ENCODE measurements at places on chromosomes 4 and X.

DNA sequence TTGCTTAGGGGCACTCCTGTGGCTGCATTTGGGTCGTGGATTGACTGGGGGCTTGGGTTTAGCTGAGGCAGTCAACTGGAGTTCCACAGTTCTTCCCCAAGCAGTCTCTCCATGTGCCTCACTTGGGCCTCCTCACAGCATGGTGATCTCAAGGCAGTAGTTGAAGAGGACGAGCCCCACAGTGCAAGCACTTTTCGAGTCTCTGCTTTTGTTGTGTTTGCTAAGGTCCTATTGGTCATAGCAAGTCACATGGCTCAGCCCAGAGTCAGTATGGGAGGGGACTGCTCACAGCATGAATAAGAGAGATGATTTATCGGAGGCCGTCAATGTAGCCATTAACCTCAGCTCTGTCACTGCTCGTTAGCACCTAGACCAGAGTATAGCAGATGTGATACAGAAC is 29.7 kb downstream of the BMX start:
- no peak for DNase-seq

- no peak for DNase-seq
These were observed 51.4 kb upstream of the MSANTD1 start for GRCh38 chr4:3197366-3198105.

- no peak for DNase-seq
These were observed 186.7 kb upstream of the VEGFC start for GRCh38 chr4:176979416-176979815.

DNA sequence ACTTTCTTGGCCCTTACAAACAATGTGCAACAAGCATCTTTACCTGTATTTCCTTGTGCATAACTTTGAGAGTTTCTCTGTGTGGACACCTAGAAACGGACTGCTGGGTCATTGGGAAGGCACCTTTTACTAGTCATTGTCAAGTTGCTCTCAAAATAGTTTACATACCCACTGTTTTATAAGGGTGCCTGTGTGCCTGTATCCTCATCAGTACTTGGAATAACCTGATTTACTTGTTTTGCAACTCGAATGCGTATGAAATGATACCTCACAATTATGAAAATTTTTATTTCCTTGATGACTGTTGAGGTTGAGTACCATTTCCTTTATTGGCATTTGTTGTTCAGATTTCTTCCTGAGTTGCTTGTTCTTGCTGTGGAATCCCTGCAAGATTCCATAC is 150.8 kb downstream of the STIM2 start:
- DNase-seq: no peak

DNA sequence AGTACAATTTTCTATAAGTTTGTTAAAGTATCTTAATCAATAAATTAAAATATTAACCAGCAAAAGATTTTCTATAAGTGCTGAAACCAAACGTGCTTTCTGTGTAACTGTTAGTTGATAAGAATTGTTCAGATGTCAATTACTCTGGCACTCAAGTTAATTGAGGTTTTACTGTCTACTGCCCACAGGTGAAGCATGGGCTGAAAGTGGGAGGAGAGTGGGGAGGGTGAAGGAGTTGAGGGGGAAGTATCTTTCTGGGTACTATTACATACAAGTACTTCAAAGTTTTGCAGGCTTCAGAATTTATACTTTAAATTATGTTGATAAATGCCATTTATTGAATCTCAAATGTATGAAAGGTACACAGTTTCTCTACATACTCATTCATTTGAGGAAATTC is 19.1 kb upstream of the CXCL3 start:
- no peak for DNase-seq

- no peak for DNase-seq
These were observed 440.2 kb downstream of the INPP4B start for GRCh38 chr4:142405695-142406498.

GRCh38 chrX:21748235-21748634 is 9.7 kb downstream of the SMPX start:
- DNase-seq: no peak

DNA sequence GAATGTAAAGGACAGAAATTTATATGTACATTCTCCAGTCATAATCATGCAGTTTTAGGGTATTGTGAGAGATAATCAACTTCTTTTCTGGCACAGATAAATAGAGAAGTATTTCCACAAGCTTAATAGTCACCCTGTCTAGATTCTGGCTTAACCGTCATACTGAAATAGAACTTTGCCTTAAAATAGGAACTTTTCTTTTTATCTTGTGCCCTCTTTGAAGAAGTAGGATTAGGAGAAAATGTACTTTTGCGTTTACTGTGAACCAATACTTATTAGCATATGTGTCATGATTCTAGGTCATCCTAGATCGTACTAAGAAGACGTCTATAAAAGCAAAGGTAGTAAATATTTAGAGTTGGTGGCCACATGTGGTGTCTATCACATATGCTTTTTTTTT is 95.4 kb downstream of the NFKB1 start:
- no peak for DNase-seq

- no peak for DNase-seq
These were observed 55.5 kb upstream of the SMIM10 start for GRCh38 chrX:134935276-134935675.

DNA sequence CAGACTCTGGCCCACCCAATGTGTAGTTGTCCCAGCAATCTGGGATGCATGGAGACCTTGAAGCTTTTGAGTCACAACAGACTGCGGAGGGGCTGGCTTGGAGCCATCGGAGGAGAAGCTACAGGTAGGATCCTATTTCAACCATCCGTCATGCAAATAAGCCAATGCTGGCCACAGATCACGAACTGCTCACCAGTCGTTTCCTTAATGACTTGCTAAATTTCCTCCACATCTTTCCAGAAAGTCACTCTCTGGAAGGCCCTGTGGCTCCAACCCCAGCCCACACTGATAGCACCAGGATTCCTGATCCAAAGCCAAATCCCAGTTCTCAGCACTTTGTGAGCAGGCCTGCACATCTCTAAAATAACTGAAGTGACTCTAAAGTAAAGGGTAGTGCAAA is 321.3 kb downstream of the RAB28 start:
- DNase-seq: no peak

DNA sequence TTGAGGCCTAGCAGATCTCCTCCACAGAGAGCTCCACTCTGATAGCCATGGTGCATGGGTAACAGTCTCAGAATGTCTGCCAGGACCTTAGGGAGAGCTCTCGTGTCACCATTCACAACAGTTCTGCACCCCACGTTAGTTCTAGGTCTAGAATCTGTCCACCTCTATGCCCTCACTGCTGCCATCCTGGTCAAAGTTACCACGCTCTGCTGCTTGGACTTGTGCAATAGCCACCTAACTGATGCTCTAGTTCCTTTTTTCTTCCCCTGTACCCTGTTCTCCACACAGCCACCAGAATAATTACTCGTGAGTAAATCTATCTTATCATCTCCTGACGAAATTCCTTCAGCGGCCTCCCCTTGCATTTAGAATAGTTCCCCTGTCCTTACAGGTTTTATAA is 268.8 kb upstream of the GATB start:
- DNase-seq: no peak

- no peak for DNase-seq
These were observed 539.2 kb downstream of the GALNTL6 start for GRCh38 chr4:172352356-172352755.

- DNase-seq: no peak
These were observed 58.3 kb upstream of the SMARCA5 start for GRCh38 chr4:143455211-143455610.

GRCh38 chr4:150314031-150314430 is 235.8 kb downstream of the DCLK2 start:
- no peak for DNase-seq

GRCh38 chr4:163804001-163804400 is 309.5 kb downstream of the TMA16 start:
- no peak for DNase-seq

DNA sequence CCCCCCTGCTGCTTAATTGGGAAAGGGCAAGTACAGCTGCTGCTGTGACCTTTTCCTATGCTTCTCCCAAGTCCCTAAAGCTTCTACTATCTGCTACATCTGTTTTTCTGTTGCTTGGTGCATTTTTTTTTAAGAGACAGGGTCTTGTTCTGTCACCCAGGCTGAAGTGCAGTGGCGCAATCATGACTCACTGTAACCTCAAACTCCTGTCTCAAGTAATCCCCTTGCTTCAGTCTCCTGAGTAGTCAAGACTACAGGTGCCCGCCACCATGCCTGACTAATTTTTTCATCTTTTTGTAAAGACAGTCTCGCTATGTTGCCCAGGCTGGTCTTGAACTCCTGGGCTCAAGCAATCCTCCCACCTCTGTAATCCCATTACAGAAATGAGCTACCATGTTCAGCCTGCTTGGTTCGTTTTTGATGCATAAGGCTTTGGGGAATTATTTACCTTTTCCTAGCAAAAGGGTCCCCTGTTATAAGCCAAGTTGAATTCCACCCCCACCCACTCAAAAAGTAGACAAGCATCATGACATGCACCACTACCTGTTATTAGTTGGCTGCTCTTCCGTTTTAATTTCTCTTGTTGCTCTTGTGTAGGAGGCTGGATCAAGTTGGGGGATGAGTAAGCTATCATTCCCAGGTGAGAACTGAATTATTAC is 39.6 kb downstream of the DGKK start:
- no peak for DNase-seq

DNA sequence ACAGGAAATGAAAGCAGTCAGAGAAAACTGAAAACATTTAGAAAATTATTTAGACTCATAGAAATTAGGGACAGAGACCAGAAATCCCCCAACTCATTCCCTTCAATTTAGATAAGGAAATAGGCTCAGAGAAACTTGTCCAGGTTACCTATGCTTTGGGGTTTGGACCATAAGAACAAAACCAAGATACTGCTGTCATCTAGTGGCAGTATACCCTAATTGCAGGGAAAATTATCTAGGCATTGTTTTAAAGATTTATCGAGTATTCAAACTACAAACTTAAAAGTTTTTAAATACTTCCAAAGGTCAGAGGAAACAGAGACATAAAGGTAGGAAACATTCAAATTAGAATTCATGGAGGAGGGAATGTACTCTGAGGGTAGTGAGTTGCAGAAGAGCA is 67.0 kb upstream of the KLHL13 start:
- DNase-seq: no peak

- DNase-seq: no peak
These were observed 23.9 kb downstream of the SCD5 start for GRCh38 chr4:82774711-82775171.

- no peak for DNase-seq
These were observed 94.6 kb downstream of the RASL11B start for GRCh38 chr4:52956691-52957090.

- no peak for DNase-seq
These were observed 40.1 kb downstream of the EVC start for GRCh38 chr4:5750946-5751665.

DNA sequence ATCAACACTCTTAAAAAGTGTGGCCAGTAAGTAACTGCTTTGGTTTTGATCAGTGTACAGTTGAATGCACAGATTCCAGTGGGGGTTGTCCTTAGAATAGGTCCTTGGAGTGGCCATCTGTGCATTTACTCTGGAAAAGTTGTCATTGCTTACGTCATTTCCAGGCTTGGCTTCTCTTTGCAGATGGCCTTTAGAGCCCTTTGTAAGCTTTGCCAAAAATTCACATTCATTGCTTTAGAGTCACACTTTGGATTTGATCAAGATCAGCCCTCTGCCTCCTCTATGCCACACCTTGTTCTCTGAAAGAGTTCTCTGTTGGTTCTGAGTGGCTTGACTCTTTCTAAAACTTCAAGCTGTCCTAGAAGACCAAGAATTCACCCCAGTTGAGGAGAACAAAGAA is 83.9 kb downstream of the MAMLD1 start:
- no peak for DNase-seq

DNA sequence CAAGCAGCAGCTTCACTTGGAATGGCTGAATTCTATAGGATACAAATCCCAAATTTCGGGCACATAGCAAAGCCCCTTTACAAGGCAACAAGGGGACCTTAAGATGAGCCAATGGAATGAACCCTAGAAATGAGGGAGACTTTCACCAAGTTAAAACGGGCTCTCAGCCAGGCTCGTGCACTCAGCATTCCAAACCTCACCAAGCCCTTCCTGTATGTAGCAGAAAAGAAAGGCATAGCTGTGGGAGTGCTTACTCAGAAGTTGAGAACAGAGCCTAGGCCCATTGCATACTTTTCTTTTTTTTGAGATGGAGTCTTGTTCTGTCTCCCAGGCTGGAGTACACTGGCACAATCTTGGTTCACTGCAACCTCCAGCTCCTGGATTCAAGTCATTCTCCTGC is 10.8 kb upstream of the HERC5 start:
- no peak for DNase-seq

GRCh38 chr4:52932591-52933470 is 70.7 kb downstream of the RASL11B start:
- no peak for DNase-seq

DNA sequence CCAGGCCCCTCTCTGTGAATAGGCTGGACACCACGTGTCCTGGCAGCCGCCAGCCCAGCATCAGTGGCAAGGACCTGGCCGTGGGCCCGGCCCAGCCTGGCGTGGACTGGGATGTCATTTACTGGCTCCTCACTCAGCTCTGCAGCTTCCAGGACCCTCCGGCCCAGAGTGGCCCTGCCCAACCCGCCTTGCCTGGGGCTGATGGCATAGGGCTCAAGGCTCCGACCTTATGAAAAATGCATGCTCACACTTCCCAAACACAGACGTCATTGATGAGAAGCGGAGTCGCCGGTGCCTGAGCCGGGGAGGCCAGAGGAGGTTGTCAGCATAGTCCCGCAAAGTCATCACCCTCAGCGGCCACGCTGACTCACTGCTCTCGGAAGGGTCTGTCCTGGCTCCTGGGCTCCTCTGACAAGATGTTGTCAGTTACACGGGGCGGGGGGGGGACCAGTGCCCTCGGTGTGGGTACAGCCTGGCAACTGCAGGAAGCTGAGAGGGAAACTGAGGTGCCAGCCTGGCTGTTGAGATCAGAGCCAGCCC is 14.3 kb downstream of the CFAP99 start:
- no peak for DNase-seq

- DNase-seq: no peak
These were observed 103.3 kb upstream of the FAM9C start for GRCh38 chrX:13147733-13148132.

DNA sequence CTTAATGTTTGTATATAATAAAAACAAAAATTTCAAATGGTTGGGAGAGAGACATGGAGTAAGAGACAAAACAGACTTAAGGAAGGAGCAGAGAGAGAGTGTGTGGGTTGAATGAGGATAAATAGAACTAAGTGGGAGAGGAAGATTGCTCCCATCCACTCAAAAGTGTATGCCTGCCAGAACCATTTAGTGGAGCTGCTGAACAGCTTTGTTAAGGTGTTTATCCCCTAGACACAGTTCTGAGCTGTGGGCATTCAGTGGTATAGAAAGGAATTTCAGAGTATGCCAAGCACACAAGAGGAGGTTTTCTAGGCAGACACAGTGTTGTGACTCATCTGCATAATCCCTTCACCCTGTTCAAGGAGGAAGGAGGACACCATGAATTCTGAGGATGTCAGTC is 508.6 kb upstream of the EPHA5 start:
- DNase-seq: no peak

GRCh38 chrX:55523356-55523755 is 33.7 kb upstream of the USP51 start:
- no peak for DNase-seq

- no peak for DNase-seq
These were observed 169.7 kb downstream of the RAP1GDS1 start for GRCh38 chr4:98430708-98431403.

- no peak for DNase-seq
These were observed 70.1 kb upstream of the MED14 start for GRCh38 chrX:40805404-40805803.

Measured in activated T-helper 1 cell treated with Interleukin-2 at 50 U/mL for 16 hours (primary cell).